Fibroblast of the aortic adventitia (primary cell): ENCODE measurements at places on chromosomes 13 and 19. TPM values are rescaled to one million over a fixed set of nuclear protein-coding genes. Genes with fewer than 3 reads are reported as not detected.

The ZSCAN18 gene
- total RNA-seq = 7.6 and 50.7 TPM in 2 replicates

The RUBCNL gene
- total RNA-seq = 0.16 and 4.6 TPM in 2 replicates

The CPAMD8 gene
- 0.18 and 2.5 TPM in 2 replicates for total RNA-seq

The CATSPERD gene
- total RNA-seq = not detected in 2 replicates

The MAP4K1 gene
- 0.57 TPM in 1 of 2 replicates, not detected in the other for total RNA-seq

The SCEL gene
- total RNA-seq = not detected in 2 replicates

The EDDM13 gene
- not detected in 2 replicates for total RNA-seq

The KCNN4 gene
- total RNA-seq = 1.2 and 39.9 TPM in 2 replicates

The KLK10 gene
- total RNA-seq = 0.27 TPM in 1 of 2 replicates, not detected in the other

The SMIM24 gene
- total RNA-seq = not detected in 2 replicates

The ARRDC5 gene
- not detected in 2 replicates for total RNA-seq

The TMPRSS9 gene
- total RNA-seq = not detected in 2 replicates

The ZNF723 gene
- not detected in 2 replicates for total RNA-seq

The DAND5 gene
- total RNA-seq = 0.18 TPM in 1 of 2 replicates, not detected in the other

The MEDAG gene
- total RNA-seq = 122 and 325 TPM in 2 replicates

The PTH2 gene
- not detected in 2 replicates for total RNA-seq

The CALR gene
- 1,776 and 3,314 TPM in 2 replicates for total RNA-seq

The HCST gene
- total RNA-seq = 0.81 and 2.7 TPM in 2 replicates

The OR7A5 gene
- not detected in 2 replicates for total RNA-seq

The IGFL1 gene
- not detected in 2 replicates for total RNA-seq

The KLK8 gene
- total RNA-seq = not detected in 2 replicates

The CGB8 gene
- total RNA-seq = not detected in 2 replicates

The AMER2 gene
- not detected in 2 replicates for total RNA-seq

The FCGBP gene
- under 0.01 and 0.33 TPM in 2 replicates for total RNA-seq

The DKKL1 gene
- total RNA-seq = 0.18 TPM in 1 of 2 replicates, not detected in the other

The FUT1 gene
- total RNA-seq = under 0.01 TPM in 1 of 2 replicates, not detected in the other

The ZNF610 gene
- total RNA-seq = 1.7 and 2.3 TPM in 2 replicates

The ELSPBP1 gene
- total RNA-seq = not detected in 2 replicates

The C13orf42 gene
- total RNA-seq = not detected in 2 replicates

The HIPK4 gene
- total RNA-seq = 0.18 TPM in 1 of 2 replicates, not detected in the other

The ZNF709 gene
- total RNA-seq = 1.4 and 3.8 TPM in 2 replicates

The CGB7 gene
- 0.09 TPM in 1 of 2 replicates, not detected in the other for total RNA-seq

The ZNF227 gene
- total RNA-seq = 14.1 and 18.3 TPM in 2 replicates

The ACP4 gene
- not detected in 2 replicates for total RNA-seq

The ZIC5 gene
- total RNA-seq = not detected in 2 replicates

The CEACAM18 gene
- not detected in 2 replicates for total RNA-seq

The ACTMAP gene
- 0.74 and 0.99 TPM in 2 replicates for total RNA-seq

The OVOL3 gene
- not detected in 2 replicates for total RNA-seq

The PNMA8A gene
- total RNA-seq = 2.1 and 2.3 TPM in 2 replicates

The FCAR gene
- not detected in 2 replicates for total RNA-seq

The DEDD2 gene
- 11.1 and 13.5 TPM in 2 replicates for total RNA-seq

The SLC10A2 gene
- not detected in 2 replicates for total RNA-seq
